Stimulated activated CD8-positive, alpha-beta memory T cell treated with anti-CD3 and anti-CD28 coated beads, Interleukin-4, amount 100 ng/mL, for 1 hour (primary cell): ENCODE measurements at places on chromosomes 3 and 15.
A peak's percentile ranks its signal among the peaks of the same experiment; 100 is the strongest.

GRCh38 chr15:37131621-37132020 lies 31.3 kb upstream of the MEIS2 start:
- no peak for DNase-seq

GRCh38 chr3:182182531-182182968 lies 470.8 kb downstream of the SOX2 start:
- DNase-seq, result no peak

DNA sequence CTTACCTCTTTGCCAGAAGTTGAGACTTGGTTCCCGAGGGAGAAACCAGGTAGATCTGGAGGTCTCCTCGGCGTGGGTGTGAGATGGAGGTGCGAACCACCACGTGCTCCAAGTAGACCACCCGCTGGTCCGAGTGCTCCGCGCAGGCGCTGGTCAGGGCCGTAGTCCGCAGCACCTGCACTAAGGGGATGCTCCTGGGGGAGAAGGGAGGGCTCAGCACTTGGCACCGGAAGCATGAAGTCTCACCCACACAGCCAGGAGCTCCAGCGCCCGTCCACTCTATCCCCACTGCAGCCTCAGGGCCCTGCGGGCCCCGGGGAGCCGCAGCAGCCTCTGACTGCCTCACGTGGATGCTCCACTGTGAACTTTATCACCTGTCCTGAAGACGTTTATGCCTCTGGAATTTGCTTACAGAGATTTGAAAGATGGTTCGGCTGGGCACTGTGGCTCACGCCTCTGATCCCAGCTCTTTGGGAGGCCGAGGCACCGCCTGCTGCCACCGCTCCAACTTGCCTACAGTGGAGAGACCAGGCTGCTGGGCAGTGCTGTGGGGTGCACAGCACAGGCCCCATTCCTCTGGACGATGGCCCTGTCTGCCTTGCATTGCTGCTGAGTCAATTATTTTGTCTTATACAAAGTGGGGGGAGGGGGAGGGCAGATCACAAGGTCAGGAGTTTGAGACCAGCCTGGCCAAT lies 75.4 kb upstream of the SNRPA1 start:
- no peak for DNase-seq

- no peak for DNase-seq
Observed at GRCh38 chr15:52682781-52683180, 3.6 kb upstream of the ATOSA start.

- DNase-seq, result no peak
Observed at GRCh38 chr3:32198714-32199113, 39.8 kb upstream of the CMTM8 start.

GRCh38 chr3:107956991-107957900 lies 133.6 kb downstream of the CD47 start:
- no peak for DNase-seq

DNA sequence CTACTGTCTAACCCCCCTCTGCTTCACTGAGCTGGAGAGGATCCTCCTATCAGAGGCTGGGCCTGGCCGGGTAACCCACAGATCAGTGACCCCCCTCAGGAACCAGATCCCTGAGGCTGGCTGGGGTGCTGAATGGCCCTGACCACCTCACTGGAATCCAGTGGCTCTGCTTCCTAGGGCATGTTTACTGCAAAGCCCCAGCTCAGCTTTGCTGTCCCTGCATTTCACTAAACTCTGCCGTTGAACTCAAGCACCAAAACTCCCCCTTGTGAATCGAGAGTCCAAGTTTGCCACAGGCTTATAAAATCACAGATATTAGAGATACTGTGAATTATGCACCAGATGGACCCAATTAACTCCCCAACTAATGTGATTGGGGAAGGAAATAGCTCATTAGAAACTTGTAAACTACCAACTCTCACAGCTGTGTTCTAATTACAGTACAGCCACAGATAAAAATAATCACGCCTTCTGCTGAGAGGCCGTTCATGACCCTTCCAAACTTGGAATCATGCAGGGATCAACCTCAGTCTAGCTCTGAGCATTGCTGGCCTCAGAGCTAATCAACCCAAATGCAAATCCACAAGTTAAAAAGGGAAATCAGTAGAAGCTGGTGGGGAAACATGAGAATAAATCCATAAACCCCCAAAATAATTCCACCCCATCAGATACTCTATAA lies 47.0 kb downstream of the OCA2 start:
- DNase-seq, result no peak

GRCh38 chr3:113211330-113212149 lies at the start of gene BOC:
TSS of gene BOC (plus strand) at chr3:113211557. CDS start at chr3:113249803, 38,246 bp downstream.
- no peak for DNase-seq

DNA sequence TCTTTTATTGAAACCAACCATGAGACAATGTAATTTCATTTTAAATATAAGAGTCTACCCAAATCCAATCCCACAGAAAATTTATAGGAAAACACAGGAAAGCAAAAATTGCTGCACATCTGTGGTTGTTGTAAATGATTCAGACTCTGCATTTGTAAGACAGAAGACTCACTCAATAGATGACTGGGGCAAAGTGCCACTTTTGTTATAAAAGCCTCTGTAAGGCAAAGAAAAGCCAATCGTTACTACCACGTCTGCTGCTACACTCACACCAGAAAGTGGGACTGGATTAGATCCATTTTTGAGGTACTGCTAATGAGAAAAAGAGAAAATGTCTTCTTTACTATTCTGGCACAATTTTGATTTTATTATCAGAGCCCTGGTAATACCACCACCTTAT lies 74.9 kb downstream of the SEMA6D start:
- no peak for DNase-seq

DNA sequence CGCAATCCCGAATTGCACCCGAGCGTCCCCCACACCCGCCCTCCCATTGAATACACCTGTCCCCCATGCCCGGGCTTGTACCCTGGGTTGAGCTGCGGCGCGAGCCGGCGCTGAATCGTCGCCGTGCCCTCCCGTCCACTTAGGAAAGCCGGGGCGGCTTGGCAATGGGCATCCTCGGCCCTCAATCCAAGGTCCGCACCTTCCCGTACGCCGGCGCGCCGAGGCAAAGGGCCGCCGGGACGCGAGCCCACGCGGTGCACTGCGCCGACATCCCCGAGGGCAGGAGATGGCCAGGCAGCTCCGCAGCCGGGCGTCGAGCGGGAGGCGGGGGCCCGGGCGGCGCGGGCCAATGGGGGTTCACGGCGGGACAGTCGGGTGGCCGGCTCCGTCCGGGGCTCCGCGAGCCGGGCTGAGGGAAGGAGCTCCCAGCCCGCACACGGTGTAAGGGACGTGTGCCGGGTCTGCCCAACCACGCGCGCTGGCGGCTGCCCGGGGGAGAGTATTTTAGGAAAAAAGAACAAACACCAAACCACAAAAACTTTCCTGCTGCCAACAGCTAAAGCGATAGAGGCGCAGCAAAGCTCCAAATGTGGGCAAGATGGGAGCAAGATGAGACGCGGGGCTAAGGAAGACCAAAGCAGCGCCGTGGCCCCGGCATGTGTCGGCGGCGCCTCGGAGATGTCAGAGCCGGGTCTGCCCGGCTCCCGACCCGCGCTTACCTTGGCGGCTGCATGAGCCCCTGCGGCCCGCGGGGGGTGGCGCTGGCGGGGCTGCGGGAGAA lies 621 bp downstream of the RGMA start:
- no peak for DNase-seq

DNA sequence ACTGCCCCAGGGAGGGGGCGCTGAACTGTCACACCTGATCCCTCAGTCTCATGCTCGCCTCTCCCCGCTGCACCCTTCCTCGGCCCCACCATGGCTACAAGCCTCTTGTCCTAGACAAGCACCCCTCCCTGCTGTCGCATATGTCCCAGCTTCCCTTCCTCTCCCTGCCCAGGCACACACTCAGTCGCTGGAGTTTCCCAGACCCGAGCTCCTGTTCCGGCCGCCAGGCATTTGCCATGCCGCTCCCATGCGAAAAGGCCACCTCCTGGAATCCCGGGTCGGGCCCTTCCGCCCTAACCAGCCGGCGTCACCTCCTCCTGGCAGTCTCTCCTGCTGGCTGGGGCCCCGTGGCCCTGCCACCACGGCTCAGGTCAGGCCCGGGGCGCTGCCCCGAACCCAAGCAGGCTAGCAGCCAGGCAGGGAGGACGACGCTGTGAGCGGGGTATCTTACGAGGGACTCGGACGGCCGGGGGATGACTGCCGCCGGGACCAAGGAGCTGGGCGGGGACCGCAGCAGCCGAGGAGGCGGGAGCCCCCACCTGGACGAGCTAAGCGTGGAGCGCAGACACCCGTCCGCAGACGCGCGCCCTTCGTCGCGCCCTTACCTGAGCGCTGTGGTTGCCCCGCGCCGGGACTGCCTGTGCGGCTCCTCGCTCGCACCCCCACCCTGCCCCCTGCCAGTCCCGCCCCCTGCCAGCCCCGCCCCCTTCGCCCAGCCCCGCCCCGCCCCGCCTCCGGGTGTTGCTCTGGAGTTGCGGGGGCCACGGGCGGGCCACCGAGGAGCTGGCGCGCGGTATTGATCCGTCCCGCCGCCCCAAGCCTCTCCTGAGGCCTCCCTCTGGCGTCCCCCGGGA lies at the start of gene ALS2CL:
Gene ALS2CL (minus strand): TSS at position 642 of the 854 bp plus-strand sequence. CDS start 4,239 bp downstream, outside the sequence.
- DNase-seq, result peak; percentile 42

GRCh38 chr3:154071146-154071545 lies 50.0 kb upstream of the ARHGEF26 start:
- DNase-seq, result no peak

GRCh38 chr3:94285872-94286271 lies 223.0 kb downstream of the NSUN3 start:
- no peak for DNase-seq

DNA sequence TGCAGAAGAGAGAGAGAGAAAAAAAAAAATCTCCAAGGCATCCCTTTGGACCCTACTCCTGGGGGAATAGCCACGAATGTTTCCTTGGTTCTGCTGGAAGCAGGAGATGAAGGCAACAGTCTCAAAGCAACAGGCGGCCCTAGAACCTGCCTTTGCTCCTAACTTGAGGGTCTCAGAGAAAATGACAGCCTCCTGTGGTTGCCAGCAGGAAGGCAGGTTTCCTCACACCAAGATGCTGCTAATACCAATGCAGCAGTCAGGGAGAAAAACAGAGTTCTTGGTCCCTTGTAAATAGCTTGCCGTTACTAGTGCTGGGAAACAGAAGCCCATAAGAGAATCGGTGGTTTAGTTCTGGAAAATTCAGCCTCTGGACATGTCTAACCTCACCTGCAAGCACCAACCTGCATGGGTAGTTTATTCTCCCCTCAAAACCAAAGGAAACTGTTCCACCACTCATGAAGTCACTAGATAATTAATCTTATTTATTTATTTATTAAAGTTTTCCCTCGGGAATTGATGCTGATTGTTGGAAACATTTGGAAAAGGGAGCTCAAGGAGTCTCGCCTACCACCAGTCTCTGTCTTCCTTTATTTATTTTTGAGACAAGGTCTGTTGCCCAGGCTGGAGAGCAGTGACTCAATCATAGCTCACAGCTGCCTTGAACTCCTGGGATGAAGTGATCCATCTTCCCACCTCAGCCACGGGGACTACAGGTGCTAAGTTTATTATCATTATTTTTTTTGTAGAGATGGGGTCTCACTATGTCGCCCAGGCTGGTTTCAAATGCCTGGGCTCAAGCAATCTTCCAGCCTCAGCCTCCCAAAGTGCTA lies 883 bp upstream of the FRMD4B start:
- no peak for DNase-seq

DNA sequence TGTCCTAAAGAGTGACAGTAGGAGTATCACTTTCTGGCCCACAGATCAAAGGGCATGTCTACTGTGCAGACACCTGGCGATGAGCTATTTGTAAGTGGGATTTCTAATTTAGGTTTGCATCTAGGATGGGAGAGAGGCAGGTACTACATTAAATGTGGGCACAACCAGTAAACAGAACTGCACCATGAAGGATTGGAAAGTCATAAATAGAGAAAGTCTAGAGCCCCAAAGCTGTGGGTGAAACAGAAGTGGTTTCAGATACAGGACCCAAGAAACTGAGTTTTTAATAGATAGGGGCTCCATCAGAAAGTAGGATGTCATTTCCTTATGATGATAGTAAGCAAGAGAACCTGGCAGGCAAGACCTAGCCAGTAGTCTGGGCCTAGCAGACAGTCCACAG lies 35.2 kb upstream of the SPPL2A start:
- no peak for DNase-seq

DNA sequence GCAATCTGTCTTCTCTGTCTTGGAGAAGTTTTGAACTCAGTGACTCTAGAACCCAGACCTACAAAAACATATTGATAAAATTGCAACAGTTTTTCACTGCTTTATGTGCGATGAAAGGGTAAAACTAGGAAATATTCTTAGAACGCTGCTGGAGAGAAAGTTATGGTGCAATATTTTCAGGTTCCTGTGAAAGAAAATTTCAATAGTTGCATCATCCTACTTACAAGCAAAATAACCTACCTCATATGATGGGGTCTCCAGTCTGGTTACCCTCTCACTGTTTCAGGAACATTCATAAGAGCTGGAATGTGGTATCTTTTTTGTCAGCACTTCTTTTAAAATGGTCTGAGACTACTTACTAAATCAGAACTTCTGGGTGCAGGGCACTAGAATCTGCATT lies 27.1 kb downstream of the GATM start:
- no peak for DNase-seq
